ENCODE measurements at places on chromosomes 16 and 17.

GRCh38 chr17:36721560-36722120, 120.3 kb downstream of the MRM1 start:
- no peaks in the 10 kb centered on the region for H3K36me3 ChIP-seq
- no peaks in the 10 kb centered on the region for H3K4me1 ChIP-seq
- peak overlapping the region; percentile 67 for H3K4me3 ChIP-seq
- DNase-seq: no peak
- H3K27ac ChIP-seq: no peak overlapping the region

- H3K4me3 ChIP-seq: no peak overlapping the region
- H3K27me3 ChIP-seq: no peaks in the 10 kb centered on the region
- DNase-seq: no peak
- no peak overlapping the region for H3K27ac ChIP-seq
- peaks cover 32% of the 10 kb centered on the region for H3K4me1 ChIP-seq
These were observed 301.3 kb downstream of the SOX9 start for GRCh38 chr17:72422204-72422504.

DNA sequence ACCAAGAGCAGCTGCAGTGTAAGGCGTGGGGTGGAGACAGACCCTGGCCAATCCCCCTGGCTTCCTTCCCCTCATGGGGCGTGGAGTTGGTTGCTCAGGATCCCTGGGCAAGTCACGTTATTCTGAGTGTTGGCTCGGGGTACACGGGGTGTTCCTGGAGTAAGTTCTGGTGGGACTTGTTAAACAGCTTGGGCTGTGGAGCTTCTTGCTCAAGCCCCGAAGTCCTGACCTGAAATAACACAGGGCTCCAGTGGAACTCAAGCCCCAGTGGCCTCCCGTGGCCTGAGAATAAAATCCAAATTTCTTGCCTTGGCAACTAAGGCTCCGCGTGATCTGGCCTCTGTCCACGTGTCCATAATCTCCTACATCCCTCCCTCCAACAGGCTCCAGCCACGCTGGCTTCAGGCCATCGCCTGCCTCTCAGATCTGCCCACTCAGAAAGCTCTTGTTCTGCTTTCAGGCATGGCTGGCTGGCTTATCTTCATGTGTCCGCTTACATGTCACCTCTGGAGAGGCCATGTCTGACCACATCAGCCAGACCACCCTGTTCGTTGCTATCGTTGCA, 49.3 kb upstream of the BCO1 start:
- H3K4me1 ChIP-seq: peaks cover 18% of the 10 kb centered on the region
- H3K27me3 ChIP-seq: no peaks in the 10 kb centered on the region
- H3K36me3 ChIP-seq: no peaks in the 10 kb centered on the region

DNA sequence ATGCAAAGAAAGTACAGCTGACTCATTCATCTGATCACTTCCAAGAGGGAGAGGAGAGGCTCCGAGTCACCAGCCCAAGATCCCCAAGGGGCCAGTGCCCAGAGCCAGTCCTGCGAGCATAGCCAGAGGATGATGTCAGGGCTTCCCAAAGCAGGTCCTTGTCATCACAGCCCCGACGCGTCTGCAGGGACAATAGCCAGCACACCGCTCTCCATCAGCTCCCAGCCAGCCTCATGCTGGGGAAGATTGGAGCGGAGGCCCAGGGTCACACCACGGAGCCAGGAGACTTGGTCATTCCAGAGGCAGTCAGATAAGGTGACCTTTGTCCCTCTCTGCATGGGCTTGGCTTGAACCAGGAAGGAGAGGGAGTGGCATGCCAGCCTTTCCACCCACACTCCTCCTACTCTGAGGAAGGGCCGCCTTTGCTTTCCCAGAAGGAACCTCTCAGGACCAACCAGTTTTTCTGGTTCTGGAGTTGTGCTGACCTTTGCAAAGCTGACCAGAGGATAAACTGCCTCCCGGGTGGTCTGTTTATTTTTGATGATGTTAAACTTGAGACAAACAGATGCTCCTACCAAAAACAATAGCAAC, 58.3 kb upstream of the ARHGAP44 start:
- no peaks in the 10 kb centered on the region for H3K27me3 ChIP-seq
- DNase-seq: no peak
- H3K36me3 ChIP-seq: no peaks in the 10 kb centered on the region
- peak overlapping the region; percentile 57 for H3K27ac ChIP-seq
- H3K4me3 ChIP-seq: no peak overlapping the region

DNA sequence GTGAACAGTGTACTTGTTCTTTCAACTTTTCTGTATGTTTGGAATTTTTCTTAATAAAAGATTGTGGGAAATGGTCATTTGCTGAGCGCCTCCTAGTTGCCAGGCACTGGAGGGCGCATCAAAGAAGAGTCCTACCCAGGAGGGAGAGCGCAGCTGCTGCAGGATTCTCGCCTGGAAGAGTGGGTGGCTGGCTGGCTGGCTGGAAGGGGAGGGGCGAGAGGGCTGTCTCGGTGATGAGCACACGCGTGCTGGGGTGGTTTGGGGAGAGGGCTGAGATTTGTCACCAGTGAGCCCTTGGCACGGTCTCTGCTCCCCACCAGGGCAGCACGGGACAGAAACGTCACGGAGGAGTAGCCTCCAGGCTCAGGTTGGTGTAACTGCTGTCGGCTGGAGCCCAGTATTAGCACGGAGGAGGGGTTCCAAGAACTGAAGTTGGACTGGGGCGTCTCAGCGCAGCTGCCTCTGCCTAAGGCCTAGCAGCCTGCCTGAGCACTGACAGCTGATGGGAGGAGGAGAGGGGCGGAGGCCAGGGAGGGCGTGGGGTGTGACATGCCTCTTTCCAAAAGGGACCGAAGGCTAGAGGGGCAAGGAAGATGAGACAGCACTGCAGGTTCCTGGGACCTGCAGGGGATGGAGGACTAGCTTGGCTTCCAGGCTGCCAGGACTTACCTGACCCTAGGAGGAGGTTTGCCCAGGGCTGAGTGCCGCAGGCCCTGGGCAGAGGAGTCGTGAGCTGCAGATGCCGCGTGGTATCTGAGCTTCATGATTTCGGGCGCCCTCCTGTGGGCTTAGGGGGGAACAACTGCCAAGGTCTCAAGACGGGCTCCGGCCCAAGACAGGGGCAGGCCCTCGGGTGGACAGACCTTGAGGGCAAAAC, 5.7 kb downstream of the LDHD start:
- DNase-seq: peak; percentile 31
- peak overlapping the region; percentile 54 for H3K4me3 ChIP-seq
- no peaks in the 10 kb centered on the region for H3K27me3 ChIP-seq
- H3K27ac ChIP-seq: peak overlapping the region; percentile 83

GRCh38 chr17:50110591-50111349, 15.6 kb downstream of the PDK2 start:
- peak overlapping the region; percentile 88 for H3K27ac ChIP-seq
- no peaks in the 10 kb centered on the region for H3K36me3 ChIP-seq
- no peaks in the 10 kb centered on the region for H3K27me3 ChIP-seq
- H3K4me3 ChIP-seq: no peak overlapping the region
- DNase-seq: no peak
- H3K4me1 ChIP-seq: peaks cover 49% of the 10 kb centered on the region

DNA sequence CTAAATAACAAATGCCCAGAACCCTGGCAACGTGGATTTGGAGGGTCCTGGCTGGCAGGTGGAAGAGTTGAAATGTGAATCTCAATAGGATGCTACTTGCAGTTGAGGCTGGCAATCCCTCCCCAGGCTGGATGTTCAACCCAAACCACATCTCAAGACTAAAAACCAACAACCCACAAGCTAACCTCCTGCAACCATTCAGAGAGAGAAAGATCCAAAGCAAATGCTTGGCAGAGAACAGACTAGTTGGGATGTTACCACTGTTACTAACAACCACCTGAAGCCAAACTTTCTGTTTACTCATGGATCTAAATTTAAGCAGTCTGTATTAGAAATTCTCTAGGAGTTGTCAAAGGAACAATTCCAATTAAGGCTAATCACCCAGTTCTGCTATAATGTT, 27.9 kb downstream of the SMG6 start:
- no peaks in the 10 kb centered on the region for H3K4me1 ChIP-seq
- no peaks in the 10 kb centered on the region for H3K27me3 ChIP-seq
- no peak overlapping the region for H3K4me3 ChIP-seq
- H3K36me3 ChIP-seq: peaks cover 10% of the 10 kb centered on the region
- no peak overlapping the region for H3K27ac ChIP-seq

DNA sequence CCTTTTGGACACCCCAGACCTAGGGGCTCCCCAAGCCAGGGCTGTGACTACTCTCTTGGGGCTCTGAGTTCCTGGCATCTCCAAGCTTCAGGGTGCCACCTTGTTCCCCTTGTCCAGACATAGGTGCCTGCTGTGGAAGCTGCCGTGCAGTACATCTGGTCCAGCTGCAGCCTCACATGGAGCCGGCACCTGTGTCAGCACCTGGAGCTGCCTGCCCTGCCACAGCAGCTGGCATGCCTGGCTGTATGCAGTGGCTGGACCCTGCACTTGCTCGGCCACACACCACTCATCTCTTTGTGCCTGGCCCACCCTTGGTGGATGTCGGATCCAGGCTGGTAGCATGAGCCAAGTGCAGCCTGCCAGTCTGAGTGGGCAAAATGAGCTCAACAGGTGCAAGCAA, 775.8 kb downstream of the CDH11 start:
- H3K36me3 ChIP-seq: no peaks in the 10 kb centered on the region
- no peak overlapping the region for H3K4me3 ChIP-seq
- no peak overlapping the region for H3K27ac ChIP-seq
- no peak for DNase-seq
- H3K27me3 ChIP-seq: no peaks in the 10 kb centered on the region

DNA sequence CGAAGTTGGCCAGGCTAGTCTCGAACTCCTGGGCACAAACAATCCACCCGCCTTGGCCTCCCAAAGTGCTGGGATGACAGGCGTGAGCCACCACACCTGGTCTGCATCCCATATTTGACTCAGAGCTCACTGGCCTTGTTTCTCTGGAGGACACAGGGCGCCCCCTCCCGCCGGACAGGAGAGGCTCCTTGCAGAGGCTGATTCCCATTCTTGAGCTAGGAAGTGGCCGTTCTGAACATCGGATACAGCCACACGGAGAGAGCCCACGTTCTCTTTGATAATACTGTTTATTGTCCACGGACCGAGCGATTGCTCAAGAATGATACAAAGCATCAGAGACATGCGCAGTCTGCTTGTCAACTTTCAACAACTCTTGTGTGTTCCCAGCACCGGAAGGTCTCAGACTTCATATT, 12.1 kb upstream of the USP36 start:
- H3K27ac ChIP-seq: no peak overlapping the region
- no peaks in the 10 kb centered on the region for H3K4me1 ChIP-seq
- H3K4me3 ChIP-seq: no peak overlapping the region
- H3K27me3 ChIP-seq: no peaks in the 10 kb centered on the region

GRCh38 chr16:89473136-89473712, 17.1 kb downstream of the ANKRD11 start:
- no peak overlapping the region for H3K4me3 ChIP-seq
- H3K36me3 ChIP-seq: peaks cover 4% of the 10 kb centered on the region
- no peak for DNase-seq
- H3K27ac ChIP-seq: peak overlapping the region; percentile 85
- peaks cover 94% of the 10 kb centered on the region for H3K4me1 ChIP-seq

GRCh38 chr17:11996722-11997146, 541 bp downstream of the ZNF18 start:
- peaks cover 6% of the 10 kb centered on the region for H3K4me1 ChIP-seq
- H3K27me3 ChIP-seq: no peaks in the 10 kb centered on the region
- peaks cover 4% of the 10 kb centered on the region for H3K36me3 ChIP-seq
- H3K27ac ChIP-seq: peak overlapping the region; percentile 95

- H3K27me3 ChIP-seq: no peaks in the 10 kb centered on the region
- DNase-seq: no peak
- peak within 1 kb of the TSS; percentile 90 for H3K27ac ChIP-seq
- peaks cover 78% of the 10 kb centered on the region for H3K4me1 ChIP-seq
- H3K36me3 ChIP-seq: no peaks in the 10 kb centered on the region
These were observed at the start of the genes ARSG and SLC16A6 for GRCh38 chr17:68290955-68291835. Gene ARSG, plus strand, starts transcription at chr17:68291495. Its CDS starts 15,999 bp downstream, at chr17:68307494. Gene SLC16A6, minus strand, starts transcription at chr17:68291127. Its CDS starts 12,807 bp downstream, at chr17:68278320.

DNA sequence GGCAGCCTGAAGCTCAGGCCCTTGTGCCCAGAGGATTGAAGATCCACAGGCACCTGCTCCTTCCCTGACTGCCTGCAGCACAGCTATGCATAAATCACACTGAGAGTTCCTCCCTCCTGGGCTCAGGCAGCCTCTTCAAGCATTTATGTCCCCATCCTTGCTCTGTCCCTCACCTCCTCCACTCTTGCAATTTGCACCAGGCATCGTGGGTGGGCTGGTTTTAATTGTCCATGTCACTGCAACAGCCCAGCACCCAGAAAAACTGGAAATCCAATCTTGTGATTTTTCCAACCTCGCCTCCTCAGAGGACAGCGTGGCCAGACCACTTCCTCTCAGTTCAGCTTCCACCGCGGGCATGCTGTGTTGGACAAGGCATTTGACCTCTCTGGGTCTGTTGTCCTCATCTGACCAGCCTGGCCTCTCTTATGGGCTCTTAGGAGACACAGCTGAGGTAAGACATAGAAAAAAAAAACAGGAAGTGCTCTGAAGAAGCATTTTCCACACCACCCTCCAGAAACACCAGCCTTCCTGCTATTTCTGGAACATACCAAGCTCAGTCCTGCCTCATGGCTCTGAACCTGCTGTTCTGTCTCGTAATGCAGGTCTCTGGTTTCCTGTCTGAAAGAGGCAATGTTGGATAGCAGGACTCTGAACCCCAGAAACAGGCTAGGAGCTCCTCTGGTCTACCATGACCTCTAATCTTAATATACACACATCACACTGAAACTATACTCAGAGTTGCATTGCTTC, 8.3 kb downstream of the TMEM114 start:
- no peaks in the 10 kb centered on the region for H3K27me3 ChIP-seq
- no peak overlapping the region for H3K4me3 ChIP-seq
- H3K27ac ChIP-seq: no peak overlapping the region
- no peak for DNase-seq

GRCh38 chr17:49820773-49821172, 27.1 kb downstream of the TAC4 start:
- peaks cover 79% of the 10 kb centered on the region for H3K4me1 ChIP-seq
- H3K27ac ChIP-seq: peak overlapping the region; percentile 21
- DNase-seq: no peak
- no peaks in the 10 kb centered on the region for H3K27me3 ChIP-seq
- H3K36me3 ChIP-seq: peaks cover 88% of the 10 kb centered on the region

DNA sequence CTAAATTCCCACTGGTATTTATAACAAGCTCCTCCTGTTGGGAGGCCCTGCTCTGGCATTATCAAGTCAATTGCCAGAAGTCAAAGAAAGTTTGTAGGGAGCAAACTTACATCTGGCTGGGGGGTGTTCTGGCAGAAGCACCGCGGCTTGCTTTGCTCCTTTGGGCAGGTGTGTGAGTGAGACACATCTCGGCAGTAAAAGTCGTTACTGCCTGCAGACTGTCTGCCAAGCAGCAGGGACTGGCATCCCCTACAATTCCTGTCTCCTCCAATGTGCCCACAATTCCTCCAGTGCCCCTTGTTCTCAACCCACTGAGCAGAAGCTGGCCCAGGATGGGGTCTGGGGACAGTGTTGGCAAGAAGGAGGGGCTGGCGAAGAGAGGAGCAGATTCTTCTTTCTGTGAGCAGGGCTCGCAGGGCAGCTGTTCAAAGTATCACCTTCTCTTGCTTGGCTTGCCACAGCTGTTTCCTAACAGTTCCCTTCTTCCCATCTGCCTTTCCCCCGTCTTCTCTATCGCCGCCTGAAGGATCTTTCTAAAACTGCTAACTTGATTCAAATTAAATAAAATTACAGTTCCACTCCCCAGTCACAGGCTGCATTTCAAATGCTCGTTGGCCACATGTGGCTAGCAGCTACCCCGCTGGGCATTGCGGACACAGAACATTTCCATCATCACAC, 30.2 kb downstream of the SPACA3 start:
- no peak overlapping the region for H3K27ac ChIP-seq
- no peaks in the 10 kb centered on the region for H3K27me3 ChIP-seq
- no peaks in the 10 kb centered on the region for H3K4me1 ChIP-seq

- H3K4me1 ChIP-seq: no peaks in the 10 kb centered on the region
- H3K36me3 ChIP-seq: no peaks in the 10 kb centered on the region
- H3K27me3 ChIP-seq: no peaks in the 10 kb centered on the region
These were observed 11.4 kb downstream of the CHST4 start for GRCh38 chr16:71537643-71538042.

GRCh38 chr17:16442594-16443510, 27.5 kb downstream of the TRPV2 start:
- peak overlapping the region; percentile 20 for H3K27ac ChIP-seq
- DNase-seq: no peak
- no peak overlapping the region for H3K4me3 ChIP-seq
- H3K27me3 ChIP-seq: no peaks in the 10 kb centered on the region
- H3K36me3 ChIP-seq: peaks cover 72% of the 10 kb centered on the region
- H3K4me1 ChIP-seq: peaks cover 53% of the 10 kb centered on the region
